ENCODE measurements at places on chromosomes 2 and 18. TPM values are rescaled to one million over a fixed set of nuclear protein-coding genes. Genes with fewer than 3 reads are reported as not detected.

DNA sequence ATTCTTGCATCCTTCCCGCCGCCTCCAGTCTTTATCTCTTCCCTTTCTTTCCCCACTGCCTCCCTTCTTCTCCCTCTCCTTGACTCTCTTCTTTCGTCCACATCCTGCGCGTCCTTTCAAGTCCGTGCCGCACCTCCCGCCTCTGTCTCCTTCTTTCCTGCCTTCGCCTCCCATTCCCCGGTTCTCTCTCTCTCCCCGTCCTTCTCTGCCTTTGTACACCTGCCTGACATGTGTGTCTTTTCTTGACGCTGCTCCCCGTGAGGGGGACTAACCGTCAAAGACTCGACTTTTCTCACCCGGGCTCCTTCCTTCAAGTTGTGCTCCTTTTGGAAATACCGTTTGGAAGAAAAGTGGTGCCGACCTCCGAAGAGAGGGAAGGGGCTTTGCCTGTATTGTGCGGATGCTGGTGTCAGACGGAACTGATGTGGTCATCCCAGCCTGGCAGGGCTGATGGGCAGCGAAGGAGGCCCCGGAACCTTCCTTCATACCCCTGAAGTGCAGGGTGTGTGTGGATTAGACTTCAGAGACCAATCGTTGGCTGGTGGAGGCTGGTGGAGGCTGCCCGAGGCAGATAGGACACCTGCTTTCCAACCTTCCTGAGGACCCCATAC is 879 bp downstream of the TMEM178A start:
- peaks cover 4% of the 10 kb centered on the region for H3K4me1 ChIP-seq
- H3K27ac ChIP-seq, result no peak overlapping the region
- H3K4me3 ChIP-seq, result peak overlapping the region; percentile 63
- H3K36me3 ChIP-seq, result no peaks in the 10 kb centered on the region

- H3K36me3 ChIP-seq, result no peaks in the 10 kb centered on the region
- H3K27me3 ChIP-seq, result no peaks in the 10 kb centered on the region
- H3K4me1 ChIP-seq, result no peaks in the 10 kb centered on the region
- H3K27ac ChIP-seq, result no peak overlapping the region
- no peak for DNase-seq
Observed at GRCh38 chr2:100886085-100886484, 66.1 kb downstream of the NPAS2 start.

DNA sequence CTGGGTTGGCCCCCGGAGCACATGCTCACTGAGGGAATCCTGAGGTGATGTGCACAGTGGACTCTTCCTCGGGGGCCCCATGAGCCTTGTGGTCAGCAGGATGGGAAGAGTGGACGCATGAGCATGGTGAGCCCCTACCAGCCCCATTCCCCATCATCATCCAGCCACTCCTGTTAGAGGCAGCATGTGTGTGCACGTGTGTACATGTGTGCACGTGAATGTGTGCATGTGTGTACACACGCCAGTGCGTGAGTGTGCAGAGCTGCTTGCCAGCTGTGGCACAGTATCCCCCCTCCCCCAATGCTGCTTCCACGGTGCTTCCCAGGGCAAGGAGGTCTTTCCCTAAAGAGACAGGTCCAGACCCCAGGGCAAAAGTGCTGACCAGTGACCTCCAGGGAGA is 57.8 kb downstream of the KIF1A start:
- no peak overlapping the region for H3K27ac ChIP-seq
- no peaks in the 10 kb centered on the region for H3K4me1 ChIP-seq
- no peaks in the 10 kb centered on the region for H3K27me3 ChIP-seq
- no peak overlapping the region for H3K4me3 ChIP-seq
- no peaks in the 10 kb centered on the region for H3K36me3 ChIP-seq
- no peak for DNase-seq

DNA sequence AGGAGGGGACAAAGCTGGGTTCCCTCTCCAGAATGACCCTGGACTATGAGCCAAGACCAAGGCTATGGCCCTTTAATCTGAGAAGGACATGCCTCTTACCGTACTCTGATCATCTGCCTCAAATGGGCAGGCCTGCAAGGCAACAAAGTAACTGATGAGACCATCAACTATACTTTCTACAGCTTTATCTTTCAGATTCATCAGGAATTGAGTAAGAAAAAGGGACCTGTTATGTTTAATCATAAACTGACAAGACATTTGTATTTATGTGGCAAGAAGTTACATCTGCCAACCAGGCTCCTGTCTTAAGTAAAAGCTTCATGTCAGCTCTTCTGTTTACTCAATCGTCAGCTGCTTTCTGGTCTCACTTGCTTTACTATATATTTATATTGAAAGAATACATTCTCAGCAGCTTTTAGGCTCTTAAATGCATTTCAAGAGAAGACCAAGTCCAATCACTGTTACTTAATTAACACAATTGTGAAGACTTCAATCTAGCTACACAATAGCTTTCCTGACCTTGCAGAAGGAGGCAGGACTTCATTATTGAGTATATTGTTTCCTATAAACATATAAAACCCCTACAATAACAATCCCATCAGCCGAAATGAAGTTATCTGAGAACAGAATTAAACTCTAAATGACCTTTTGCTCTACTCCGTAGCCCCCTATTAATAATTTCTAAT is 163.8 kb downstream of the ETAA1 start:
- H3K4me3 ChIP-seq, result no peak overlapping the region
- DNase-seq, result no peak
- no peaks in the 10 kb centered on the region for H3K27me3 ChIP-seq
- peaks cover 3% of the 10 kb centered on the region for H3K4me1 ChIP-seq

- peaks cover 12% of the 10 kb centered on the region for H3K4me1 ChIP-seq
- H3K4me3 ChIP-seq, result no peak overlapping the region
- no peaks in the 10 kb centered on the region for H3K27me3 ChIP-seq
- DNase-seq, result no peak
- no peak overlapping the region for H3K27ac ChIP-seq
- H3K36me3 ChIP-seq, result no peaks in the 10 kb centered on the region
Observed at GRCh38 chr2:41902897-41903296, 144.9 kb upstream of the PKDCC start.

DNA sequence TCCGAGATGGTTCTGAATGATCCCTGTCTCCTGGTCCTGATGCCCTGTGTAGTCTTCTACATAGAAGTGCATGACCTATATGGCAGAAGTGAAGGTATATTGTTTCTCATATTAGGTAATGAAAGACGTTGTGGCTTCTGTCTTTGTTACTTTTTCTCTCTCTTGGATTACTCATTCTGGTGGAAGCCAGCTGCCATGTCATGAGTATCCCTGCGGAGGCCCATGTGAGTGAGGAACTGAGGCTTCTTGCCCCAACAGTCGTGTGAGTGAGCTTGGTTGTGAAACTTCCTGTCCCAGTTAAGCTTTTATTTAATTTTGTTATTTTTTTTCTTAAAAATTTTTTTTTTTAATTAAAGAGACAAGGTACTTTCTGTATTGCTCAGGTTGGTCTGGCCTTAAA is 134.7 kb downstream of the UBR3 start:
- H3K4me3 ChIP-seq, result no peak overlapping the region
- no peak overlapping the region for H3K27ac ChIP-seq
- H3K36me3 ChIP-seq, result no peaks in the 10 kb centered on the region
- DNase-seq, result no peak
- no peaks in the 10 kb centered on the region for H3K27me3 ChIP-seq
- no peaks in the 10 kb centered on the region for H3K4me1 ChIP-seq

GRCh38 chr2:12236136-12236844 is 480.4 kb upstream of the TRIB2 start:
- H3K4me1 ChIP-seq, result no peaks in the 10 kb centered on the region
- no peaks in the 10 kb centered on the region for H3K27me3 ChIP-seq
- no peak overlapping the region for H3K27ac ChIP-seq
- H3K36me3 ChIP-seq, result no peaks in the 10 kb centered on the region

DNA sequence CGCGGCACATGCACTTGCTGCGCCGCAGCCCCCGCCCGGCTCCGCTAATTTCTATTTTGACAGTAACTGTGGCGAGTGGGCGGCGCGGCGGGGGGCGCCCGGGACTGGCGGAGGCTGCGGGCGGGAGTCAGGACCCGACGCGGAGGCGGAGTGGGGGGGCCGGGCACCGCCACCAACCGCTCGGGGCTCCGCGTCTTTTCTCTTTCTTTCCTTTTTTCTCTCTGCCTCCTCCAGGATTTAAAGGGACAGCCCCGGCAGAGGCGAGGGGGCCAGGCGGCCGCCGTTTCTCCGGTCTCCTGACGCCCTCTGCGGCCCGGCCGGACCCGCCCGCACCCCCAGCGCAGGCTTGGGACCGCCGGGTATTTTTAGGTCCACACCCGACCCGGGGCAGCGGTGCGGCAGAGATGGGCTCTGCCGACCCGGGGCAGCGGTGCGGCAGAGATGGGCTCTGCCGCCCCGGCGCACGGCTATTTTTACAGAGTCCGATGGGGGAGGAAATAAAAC is 460 bp upstream of the ZBTB7C start:
- peak overlapping the region; percentile 0 for H3K27ac ChIP-seq
- no peaks in the 10 kb centered on the region for H3K36me3 ChIP-seq
- peak overlapping the region; percentile 75 for H3K4me3 ChIP-seq
- DNase-seq, result peak; percentile 66
- peaks cover 12% of the 10 kb centered on the region for H3K4me1 ChIP-seq
- H3K27me3 ChIP-seq, result peaks cover 16% of the 10 kb centered on the region

- H3K4me1 ChIP-seq, result no peaks in the 10 kb centered on the region
- H3K4me3 ChIP-seq, result no peak overlapping the region
- H3K27ac ChIP-seq, result no peak overlapping the region
- H3K36me3 ChIP-seq, result no peaks in the 10 kb centered on the region
Observed at GRCh38 chr18:69209761-69210160, 190.9 kb upstream of the DOK6 start.

- H3K27me3 ChIP-seq, result no peaks in the 10 kb centered on the region
- no peaks in the 10 kb centered on the region for H3K36me3 ChIP-seq
- no peak overlapping the region for H3K27ac ChIP-seq
Observed at GRCh38 chr2:83587309-83587708, 871.8 kb downstream of the SUCLG1 start.

DNA sequence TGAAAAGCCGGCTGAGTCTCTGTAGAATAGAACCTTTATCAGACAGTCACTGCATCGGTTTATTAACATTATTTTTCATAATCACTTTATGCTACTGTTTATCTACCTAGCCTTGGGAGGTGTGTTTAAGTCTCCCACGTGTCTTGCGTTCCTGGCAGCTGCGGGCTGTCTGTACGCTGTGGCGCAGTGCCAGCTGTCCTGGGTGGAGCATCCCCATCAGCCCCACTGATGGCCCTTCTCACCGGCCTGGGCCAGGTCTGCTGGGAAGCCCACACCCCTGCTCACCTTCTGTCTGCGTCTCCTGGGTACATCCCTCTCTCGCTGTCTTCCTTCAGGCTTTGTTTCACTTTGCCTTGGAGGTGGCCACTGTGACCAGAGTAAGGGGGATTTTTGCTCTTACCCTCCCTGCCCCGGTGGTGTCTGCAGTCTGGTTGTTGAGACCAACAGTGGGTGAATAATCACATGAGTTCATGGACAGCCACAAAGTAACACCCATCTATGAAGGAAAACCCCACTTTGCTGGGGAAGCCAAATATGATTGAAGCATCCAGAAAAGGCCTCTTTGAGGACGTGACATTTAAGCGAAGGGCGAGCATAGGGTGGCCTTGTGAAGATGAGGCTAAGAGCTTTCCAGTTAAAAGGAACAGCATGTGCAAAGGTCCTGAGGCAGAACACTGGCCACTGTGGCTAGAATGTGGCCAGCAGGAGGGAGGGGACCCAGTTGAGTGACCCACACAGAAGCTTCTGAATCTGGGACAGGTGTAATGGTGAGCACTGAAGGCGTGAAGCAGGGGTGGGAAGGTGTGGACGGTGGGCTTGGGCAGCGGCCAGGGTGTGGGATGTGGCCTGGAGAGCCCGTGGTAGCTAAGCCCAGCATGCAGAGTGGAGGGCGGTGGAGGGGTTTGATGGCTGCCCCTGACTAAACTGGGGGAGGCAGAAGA is 41.7 kb downstream of the RAMP1 start:
- no peaks in the 10 kb centered on the region for H3K4me1 ChIP-seq
- H3K27me3 ChIP-seq, result no peaks in the 10 kb centered on the region
- no peak overlapping the region for H3K4me3 ChIP-seq
- no peak overlapping the region for H3K27ac ChIP-seq

DNA sequence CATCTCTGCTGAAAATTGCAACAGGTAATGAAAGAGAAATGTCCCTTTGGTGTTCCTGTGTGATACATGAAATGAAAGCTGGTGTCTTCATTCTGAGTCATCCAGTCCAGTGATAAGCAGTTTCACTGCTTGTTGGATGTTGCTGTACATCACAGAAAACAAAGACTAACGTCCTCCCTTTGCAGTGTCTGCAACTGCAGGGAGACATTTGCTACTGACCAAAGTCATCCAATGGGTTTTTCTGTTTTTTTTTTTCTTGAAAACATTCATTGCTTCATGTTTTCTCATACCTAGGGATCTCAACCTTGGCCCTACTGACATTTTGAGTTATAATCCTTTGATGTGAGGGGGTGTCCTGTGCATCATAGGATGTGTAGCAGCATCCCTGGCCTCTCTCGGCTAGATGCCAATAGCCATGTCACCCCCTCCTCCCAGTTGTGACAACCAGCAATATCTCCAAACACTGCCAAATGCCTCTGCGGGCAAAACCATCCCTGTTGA is 63.6 kb upstream of the FZD5 start:
- no peaks in the 10 kb centered on the region for H3K27me3 ChIP-seq
- H3K27ac ChIP-seq, result no peak overlapping the region

- no peaks in the 10 kb centered on the region for H3K4me1 ChIP-seq
- no peak for DNase-seq
- H3K27me3 ChIP-seq, result no peaks in the 10 kb centered on the region
- no peak overlapping the region for H3K4me3 ChIP-seq
- no peaks in the 10 kb centered on the region for H3K36me3 ChIP-seq
Observed at GRCh38 chr2:217711188-217711587, 291.6 kb downstream of the TNS1 start.

Gene WNT10A
- 10.2 TPM for total RNA-seq

Gene ZNF514
- 21.8 TPM for total RNA-seq

Gene LIMS3
- 1.5 TPM for total RNA-seq

Gene CAVIN2
- total RNA-seq, result 55.0 TPM

Gene TWIST2
- 1.4 TPM for total RNA-seq

Gene SLC4A3
- 4.9 TPM for total RNA-seq

Measured in kidney (tissue), 22 donors.